ENCODE measurements at places on chromosomes 16 and 17. TPM values are rescaled to one million over a fixed set of nuclear protein-coding genes. Genes with fewer than 3 reads are reported as not detected.
A peak's percentile ranks its signal among the peaks of the same experiment; 100 is the strongest.

The TBC1D3C gene
- 0.21 TPM for total RNA-seq

The FOXN1 gene
- not detected for total RNA-seq

The GGNBP2 gene
- 112 TPM for total RNA-seq

GRCh38 chr16:73048292-73049080 is 558 bp upstream of the ZFHX3 start:
- DNase-seq, result no peak

GRCh38 chr17:76947309-76947708 is 79.1 kb downstream of the MGAT5B start:
- DNase-seq, result no peak

DNA sequence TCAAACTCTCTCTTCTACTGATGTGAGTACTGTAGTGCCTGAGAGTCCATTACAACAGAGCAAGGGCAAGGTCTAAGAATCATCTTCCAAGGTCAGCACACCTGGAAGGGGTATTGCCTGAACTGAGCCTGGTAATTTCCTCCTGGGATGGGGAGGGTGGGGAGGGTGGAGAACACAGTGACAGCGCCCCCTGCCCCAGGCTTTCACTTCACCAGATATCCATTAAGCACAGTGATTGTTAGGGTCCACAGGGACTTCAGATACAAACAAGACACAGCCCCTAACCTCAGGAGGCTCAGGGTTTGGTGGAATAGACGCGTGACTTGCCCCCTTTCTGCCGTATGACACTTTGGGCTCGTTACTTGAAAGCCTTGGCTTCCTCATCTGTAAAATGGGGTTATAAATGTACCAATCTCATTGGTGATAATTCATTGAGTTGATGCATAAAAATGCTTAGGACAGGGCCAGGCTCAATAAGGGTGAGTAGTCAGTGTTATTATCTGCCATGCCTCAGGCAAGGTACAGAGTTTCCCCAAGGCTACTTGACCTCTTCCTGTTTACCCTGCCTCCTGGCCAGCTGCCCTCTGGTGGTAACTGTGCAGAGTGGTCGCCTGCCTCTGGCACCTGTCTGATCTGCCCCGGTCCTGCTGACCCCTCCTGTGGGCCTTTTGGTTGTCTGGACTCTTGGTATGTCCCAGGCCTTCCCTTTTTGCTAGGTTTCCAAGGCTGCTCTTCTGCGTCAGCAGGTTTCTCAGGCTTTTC is 13.1 kb upstream of the BRD7 start:
- no peak for DNase-seq

GRCh38 chr16:10256784-10257641 is 74.8 kb upstream of the GRIN2A start:
- peak; percentile 59 for DNase-seq

DNA sequence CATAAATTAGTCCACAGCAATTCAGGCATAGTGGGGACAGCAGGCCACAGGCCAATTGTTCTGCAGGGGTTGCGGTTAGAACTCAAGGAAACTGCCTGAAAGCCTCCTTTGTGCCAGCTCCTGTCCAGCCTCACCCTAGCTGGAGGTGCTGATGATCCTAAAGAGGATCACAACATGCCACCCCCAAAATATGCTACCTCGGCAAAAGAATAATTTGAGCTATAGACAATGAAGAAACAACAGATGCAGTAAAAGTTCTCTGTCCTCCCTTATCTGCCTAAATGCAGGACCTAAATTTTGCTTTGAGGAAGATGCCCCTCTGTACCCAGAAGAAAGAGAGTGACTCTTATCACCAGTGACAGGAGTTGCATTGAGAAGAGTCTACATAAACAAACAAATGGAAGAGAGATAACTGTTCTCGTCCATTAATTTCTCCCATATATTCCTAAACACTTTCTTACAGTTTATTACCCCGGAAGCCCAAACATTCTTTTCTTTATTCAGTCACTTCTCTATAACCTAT is 14.7 kb downstream of the ALOX15 start:
- DNase-seq, result no peak

DNA sequence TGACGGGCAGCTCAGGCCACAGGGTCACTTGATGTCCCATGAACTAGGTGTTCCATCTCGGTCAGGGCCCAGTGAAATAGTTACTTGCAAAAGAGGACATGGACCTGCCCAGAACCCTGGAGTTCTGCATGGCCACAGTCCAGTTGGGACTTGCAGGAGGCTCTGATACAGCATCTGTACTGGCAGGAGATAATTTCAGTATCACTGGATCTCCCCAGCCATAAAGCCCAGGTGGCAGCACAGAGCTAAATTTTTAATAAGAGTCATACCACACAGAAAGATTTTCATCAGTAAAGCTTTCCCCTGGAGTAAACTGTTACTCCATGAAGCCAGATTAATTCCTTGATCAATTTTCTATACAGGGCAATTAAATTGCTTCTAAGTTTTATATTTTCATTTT is 18.0 kb upstream of the SLC16A5 start:
- DNase-seq, result no peak

GRCh38 chr17:11240041-11240840 is 772 bp upstream of the SHISA6 start:
- DNase-seq, result no peak

DNA sequence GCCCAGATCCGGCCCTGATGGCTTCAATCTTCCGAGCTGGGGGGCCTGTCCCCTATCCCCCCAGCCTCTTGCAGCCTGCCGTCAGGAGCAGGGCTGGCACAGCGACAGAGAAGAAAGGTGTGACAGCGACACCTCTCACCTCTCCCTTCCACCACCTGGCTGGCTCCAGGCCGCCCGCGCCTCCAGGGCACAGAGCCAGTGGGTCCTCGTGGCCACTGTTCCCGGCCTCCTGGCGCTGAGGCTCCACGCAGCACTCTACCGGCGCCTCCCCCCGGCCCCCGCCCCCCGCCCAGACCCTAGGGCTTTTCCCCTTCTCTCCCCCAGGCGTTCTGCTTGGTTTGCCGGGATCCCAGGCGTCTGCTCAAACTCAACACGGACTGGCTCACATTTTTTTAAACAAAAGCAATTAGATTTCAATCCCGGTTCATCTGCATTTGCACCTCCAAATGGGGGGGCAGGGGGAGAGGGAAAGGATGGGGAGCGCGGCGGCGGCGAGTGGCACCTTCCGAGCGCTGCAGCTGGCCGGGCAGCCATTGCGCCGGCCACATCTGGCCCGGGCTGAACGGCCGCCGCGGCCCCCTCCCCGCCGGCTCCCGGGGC is 12.8 kb upstream of the CBX8 start:
- no peak for DNase-seq

- no peak for DNase-seq
Measured at GRCh38 chr17:57332501-57332900, 76.2 kb downstream of the MSI2 start.

Measured in activated CD8-positive, alpha-beta T cell treated with anti-CD3 and anti-CD28 coated beads, Interleukin-2, amount 10 ng/mL, durations not matched to agents 7 days and 5 days (primary cell).